ENCODE measurements at places on chromosomes 16 and 17.
A peak's percentile ranks its signal among the peaks of the same experiment; 100 is the strongest.

DNA sequence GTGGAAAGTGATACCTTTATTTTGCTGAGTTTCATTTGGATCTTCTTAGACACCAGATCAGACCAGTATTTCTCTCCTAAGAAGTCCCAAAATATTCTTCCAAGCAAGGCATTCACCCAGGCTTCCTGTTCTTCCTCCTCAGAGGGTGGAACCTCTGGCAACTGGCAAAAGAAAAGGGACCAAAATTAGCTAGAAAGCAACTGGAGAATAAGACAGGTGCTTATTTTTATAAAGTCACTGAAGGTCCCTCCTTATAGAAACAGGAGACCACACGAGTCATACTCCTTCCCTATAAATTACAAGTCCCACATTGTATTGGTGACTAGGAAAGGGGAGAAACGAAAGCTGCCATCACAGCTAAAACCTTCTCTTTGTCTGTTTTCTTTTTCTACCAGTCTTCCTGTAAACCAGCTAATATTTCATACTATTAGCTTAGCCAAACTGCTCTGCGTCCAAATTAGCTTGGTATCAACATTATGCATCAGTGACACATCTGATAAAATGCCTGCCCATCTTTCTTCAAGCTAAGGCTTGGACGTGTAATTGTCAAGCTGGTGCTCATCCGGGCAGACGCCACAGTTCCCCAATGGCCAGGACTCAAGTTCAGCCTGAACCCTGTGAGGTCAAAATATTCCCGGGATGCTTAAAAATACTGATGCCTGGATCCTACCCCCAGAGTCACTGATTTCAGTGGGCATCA is 47.5 kb upstream of the ERN1 start:
- no peak for DNase-seq

- DNase-seq: no peak
Observed at GRCh38 chr16:71524566-71525553, 1.4 kb upstream of the CHST4 start.

- DNase-seq: no peak
Observed at GRCh38 chr17:34371405-34372100, 8.5 kb upstream of the CCL1 start.

DNA sequence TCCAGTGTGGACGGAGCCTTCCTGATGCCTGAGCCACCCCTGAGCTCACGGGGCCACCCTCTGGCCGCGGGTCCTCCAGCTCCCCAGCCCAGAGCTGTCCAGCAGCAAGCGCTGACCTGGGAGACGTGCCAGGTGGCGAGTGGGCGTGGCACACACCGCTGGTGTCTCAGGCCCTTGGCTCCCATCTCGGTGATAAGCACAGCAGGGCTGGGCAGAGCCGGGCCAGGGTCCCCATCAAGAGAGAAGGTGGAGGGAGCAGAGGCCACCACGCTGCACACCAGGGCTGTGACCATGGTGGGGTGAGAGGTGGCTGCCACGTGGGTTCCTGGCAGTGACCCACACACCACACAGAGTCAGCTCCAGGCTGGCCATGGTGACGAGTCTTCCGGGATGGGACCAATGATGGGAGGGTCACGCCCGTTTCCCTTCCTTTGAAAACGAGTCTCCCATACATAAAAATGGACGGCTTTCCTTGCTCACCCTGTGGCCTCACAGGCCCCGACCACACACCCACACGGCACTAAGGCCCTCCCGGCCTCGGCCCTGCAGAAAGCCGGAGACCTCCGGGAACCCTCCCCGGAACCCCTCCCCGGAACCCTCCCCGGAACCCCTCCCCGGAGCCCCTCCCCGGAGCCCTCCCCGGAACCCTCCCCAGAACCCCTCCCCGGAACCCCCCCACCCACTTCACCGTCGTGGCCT is 16.8 kb downstream of the UTS2R start:
- DNase-seq: no peak

DNA sequence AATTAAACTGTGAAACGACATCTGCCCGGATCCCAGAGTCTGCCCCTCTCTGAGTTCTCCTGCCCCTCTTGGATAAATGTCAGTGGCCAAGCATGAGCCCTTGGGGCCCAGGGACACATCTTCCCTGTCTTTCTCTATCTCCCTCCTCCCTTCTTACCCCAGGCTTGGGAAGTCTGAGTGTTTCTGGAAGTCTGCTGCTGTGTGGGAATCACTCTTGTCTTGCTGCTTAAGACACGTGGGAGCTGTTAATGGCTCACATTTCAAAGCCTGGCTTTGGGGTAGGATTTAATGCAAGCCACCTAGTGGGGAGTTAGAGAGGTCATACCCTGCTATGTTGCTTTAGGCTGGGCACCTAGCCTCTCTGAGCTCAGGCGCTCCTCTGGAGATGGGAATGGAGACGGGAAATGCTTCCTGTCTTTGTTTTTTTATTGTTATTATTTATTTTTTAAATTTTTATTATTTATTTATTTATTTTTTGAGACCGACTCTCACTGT is 218.5 kb upstream of the CIBAR2 start:
- no peak for DNase-seq

- no peak for DNase-seq
Observed at GRCh38 chr16:70660672-70661350, 14.5 kb downstream of the IL34 start.

GRCh38 chr16:85395207-85395912 is 217.8 kb upstream of the GSE1 start:
- DNase-seq: no peak

GRCh38 chr16:59988591-59988990 is 1254.5 kb upstream of the GOT2 start:
- DNase-seq: no peak

GRCh38 chr17:82241183-82241925 is 12.5 kb downstream of the SLC16A3 start:
- peak; percentile 39 for DNase-seq

GRCh38 chr17:64001763-64002529 is 3.8 kb downstream of the PRR29 start:
- DNase-seq: no peak

DNA sequence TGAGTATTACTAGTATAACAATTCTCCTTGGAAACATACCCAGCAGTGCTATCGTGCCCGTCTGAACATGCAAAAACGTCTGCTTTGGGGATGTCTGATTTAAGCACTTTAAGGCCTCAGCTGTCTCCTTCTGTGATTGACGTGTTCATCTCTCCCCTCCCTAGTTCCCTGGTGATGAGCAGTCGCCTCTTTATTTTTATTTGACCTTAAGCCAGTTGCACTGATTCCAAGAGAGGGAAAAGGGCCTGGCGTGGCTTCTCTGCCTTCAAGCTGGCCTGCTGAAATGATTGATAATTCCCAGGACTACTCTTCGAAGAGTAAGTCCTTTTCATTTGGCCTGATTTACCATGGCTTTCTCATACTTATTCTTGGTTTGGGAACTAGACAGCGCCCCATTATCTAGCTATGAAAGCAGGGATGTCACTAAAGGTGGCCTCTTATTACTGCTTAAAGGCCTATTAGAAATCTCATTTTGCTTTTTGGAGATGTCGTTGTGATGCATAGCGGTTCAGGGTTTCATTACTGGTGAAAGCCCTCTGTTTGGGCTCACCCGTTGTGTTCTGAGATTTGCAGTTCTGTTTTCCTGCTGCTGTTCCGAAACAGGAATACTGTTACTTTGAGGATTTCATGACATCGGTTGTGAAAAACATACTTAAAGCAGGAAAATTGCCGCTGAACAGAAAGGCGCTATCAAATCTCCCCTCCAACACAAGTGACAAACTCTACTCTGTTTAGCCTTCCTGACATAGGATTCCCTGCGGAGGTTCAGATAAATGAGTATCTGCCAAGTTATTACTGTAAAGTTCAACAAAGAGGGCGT is 65.5 kb downstream of the IQCK start:
- no peak for DNase-seq

GRCh38 chr17:3919123-3919624 is 2.9 kb upstream of the P2RX1 start:
- DNase-seq: no peak

GRCh38 chr16:75475420-75475847 is 10.9 kb upstream of the TMEM170A start:
- no peak for DNase-seq

DNA sequence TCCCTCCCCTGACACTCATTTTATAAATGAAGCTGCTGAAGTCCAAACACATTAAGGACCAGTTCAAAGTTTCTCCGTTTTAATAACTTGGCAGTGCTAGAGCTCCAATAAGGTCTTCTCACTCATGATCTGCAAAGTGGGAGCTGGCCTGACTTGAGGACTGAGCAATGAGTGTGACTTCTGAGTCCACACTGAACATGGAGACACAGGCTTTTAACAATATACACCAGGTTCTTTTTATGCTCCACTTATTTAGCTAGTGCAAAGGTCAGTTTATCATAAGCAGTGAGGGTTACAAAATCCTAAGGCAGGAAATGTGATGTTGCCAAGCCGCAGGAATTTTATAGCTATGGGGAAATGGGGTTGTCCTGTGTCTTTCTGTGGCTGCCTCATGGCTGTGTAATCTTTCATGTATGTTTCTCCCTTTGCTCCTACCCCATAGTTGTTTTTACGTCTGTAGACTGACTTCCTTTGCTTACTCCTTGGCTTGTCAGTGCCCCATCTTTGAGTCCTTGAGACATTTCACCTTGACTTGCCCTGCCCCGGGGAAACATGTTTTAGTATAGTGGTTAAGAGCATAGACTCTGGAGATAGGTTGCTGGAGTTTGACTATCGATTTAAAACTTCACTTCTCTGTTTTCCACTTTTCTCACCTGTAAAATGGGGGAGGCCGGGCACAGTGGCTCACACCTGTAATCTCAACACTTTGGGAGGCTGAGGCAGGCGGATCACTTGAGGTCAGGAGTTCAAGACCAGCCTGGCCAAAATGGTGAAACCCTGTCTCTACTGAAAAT is 12.2 kb upstream of the MMD start:
- DNase-seq: no peak

DNA sequence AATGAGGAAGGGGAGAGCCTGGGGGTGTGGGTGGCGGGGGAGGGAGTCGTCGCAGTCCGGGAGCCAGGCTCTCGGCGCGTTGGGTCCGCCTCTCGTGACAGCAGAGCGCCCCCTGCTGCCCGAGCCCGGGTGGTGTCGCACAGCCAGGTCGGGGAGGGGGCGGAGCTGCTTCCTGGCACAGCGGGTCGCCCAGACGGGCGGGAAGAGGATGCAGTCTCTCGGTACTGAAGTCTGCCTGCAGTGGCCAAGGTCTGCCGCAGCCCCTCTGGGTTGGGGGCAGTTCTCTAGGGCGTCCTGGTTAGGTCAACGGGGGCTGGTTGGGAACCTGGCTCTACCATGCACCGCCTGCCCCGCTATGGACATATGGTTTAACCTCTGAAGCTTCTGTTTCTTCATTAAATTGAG is 38.2 kb upstream of the CCDC182 start:
- peak; percentile 70 for DNase-seq

- DNase-seq: no peak
Observed at GRCh38 chr17:31598921-31599571, 207.6 kb downstream of the RAB11FIP4 start.

- no peak for DNase-seq
Observed at GRCh38 chr16:19746561-19746960, 28.5 kb downstream of the IQCK start.

GRCh38 chr16:88924834-88925539 is 52.0 kb downstream of the CBFA2T3 start:
- peak; percentile 29 for DNase-seq

GRCh38 chr16:886802-887731 is 83.7 kb downstream of the LMF1 start:
- DNase-seq: no peak

- no peak for DNase-seq
Observed at GRCh38 chr16:14600164-14600563, 29.9 kb downstream of the PARN start.

DNA sequence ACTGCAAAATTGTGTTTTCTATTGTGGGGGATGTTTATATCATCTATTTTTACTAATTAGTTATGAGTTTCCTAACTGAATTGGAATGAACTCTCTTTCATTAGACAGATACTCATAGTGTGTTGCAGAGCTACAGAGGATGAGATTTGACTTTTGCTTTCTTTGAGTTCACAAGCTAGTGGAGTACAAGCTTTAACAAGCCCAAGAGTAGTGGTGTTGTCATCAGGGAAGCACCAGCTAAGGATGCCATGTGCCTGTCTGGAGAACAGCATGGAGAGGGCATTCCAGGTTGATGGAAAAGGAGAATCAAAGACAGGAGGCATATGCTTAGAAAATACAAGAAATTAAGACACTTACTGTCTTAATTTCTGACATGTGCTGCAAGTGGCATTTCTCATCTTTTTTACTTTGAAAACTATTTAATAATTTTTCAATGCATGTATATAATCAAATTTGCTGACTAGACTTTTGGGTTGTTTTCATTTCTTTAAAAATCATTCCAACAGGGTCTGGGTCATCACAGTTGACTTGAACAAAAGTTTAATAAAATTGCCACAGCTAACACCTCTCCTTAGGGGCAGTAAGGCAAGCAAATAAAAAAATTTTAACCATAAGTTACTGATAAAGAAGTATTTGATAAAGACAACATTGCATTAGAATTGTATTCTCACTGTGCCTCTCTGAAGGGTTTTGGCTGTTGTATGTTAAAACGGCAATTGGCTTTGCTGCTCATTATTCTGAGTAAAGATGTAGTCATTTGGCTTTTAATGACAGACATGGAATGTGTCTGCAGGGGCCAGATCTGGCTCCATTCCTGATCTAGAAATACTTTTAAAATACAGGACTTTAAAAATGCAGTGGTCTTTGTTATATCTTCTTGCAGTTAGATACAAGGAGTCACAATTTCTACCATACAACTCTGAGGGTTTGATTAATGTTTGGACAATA is 323.7 kb upstream of the CDH11 start:
- no peak for DNase-seq

GRCh38 chr16:11977376-11978041 is 975 bp downstream of the SNX29 start:
- DNase-seq: no peak

DNA sequence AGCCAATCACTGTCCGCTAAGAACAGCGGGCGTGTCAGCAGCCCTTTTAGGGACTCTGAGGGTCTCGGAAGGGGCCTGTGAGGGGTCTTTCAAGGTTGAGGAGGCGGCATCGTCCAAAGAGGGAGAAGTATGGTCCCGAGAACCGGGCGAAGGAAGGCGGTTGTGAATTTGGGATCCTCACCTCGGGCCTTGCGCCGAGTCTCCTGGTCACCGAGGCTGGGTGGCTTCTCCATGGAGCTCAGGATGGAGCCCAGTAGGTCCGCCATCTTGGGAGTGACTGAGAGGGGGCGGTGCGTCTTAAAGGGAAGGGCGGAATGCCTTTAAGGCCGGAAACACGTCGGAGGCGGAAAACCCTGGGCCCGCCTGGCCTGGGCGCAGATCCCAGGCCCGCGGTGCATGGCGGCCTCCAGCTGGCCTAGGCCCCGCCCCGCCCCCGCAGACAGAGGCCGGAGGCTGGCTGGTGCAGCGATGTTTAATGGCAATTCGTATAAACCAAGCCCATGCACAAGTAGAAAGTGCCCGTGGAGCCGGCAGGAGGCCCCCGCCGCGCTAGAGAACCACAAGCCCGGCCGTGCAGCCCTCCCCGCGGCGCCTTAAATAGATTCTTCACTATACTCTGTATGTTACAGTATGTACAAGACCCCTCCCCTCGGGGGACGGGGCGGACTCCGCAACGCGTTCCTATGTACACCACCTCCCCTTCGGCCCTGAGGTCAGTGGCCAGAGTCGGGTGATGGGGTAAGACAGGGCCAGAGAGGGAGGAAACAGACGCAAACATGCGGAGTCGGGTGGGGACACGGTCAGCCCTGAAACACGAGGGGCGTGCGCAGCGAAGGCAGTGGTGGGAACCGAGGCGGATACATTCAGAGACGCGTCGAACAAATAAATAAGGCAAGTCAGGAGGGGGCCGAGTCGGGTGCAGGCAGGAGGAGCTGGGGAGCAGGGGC is at the start of gene SPAG7:
TSS of gene SPAG7 (minus strand) at position 279 of the 947 bp plus-strand sequence. CDS start at position 266, 13 bp downstream.
- peak; percentile 95 for DNase-seq
